Skeletal muscle tissue (tissue), 5 donors: ENCODE measurements at places on chromosomes 12 and 14. TPM values are rescaled to one million over a fixed set of nuclear protein-coding genes. Genes with fewer than 3 reads are reported as not detected.

Gene PCED1B
- total RNA-seq, result 1.0 TPM

Gene ADCK1
- total RNA-seq, result 5.2 TPM

Gene EFCAB11
- total RNA-seq, result 7.3 TPM

Gene PLEKHG7
- total RNA-seq, result 0.52 TPM

Gene CACNA2D4
- total RNA-seq, result 0.52 TPM

Gene EPYC
- 0.52 TPM for total RNA-seq

Gene GNB3
- 3.7 TPM for total RNA-seq

Gene PPP1R13B
- 4.7 TPM for total RNA-seq

Gene NGB
- total RNA-seq, result not detected

Gene MGST1
- 12.5 TPM for total RNA-seq

Gene SYNE3
- total RNA-seq, result 21.4 TPM

Gene MIS18BP1
- 14.6 TPM for total RNA-seq
